Effector memory CD8-positive, alpha-beta T cell (primary cell): ENCODE measurements at places on chromosomes 3 and 15.
A peak's percentile ranks its signal among the peaks of the same experiment; 100 is the strongest.

- peak; percentile 73 for DNase-seq
These were observed 22.0 kb downstream of the RAB27A start for GRCh38 chr15:55267401-55268175.

- DNase-seq, result no peak
These were observed 3.6 kb downstream of the FYTTD1 start for GRCh38 chr3:197753263-197753662.

DNA sequence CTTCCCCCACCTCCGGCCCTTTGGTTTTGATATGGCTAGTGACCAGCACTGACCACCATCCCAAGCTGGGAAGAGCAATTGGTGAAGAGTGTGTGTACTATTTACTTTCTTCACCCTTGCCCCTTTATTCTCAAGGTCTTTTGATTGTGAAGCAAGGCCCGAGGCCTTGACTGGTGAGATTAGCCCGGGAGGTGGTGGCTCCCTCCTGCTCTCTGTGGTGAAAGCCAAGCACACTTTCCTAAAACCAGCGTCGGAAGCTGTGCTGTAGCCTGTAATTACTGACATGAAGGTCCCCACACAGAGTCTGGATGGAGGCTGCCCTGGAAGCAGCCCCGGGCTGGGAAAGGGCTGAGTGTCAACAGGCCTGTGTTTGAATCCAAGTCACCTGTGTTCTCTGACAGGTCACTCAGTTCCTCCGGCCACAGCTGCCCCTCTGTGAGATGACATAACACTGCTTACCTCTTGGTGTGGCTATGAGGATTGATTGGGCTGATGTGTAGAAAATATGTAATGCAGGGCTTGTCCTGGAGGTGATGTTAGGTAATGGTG lies 60.5 kb upstream of the PRR23C start:
- DNase-seq, result no peak

DNA sequence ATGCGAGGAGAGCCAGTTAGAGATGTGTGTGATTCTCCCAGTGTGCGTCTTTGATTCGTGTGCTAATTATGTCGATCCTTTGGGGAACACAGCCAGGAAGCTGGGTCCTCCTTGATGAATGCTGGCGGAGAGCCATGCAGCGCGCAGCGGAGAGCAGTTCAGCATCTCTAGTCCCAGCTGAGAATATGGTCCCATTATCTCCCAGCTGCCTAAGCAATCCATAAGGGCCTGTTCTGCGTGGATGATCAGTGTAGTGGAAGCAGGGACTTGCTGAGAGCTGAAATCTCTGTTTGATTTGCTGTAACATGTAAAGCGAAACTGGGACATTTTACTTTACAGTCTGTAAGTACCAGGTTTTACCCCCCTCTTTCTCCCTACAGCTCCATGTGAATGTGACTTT lies 412.7 kb downstream of the CNTN4 start:
- no peak for DNase-seq

DNA sequence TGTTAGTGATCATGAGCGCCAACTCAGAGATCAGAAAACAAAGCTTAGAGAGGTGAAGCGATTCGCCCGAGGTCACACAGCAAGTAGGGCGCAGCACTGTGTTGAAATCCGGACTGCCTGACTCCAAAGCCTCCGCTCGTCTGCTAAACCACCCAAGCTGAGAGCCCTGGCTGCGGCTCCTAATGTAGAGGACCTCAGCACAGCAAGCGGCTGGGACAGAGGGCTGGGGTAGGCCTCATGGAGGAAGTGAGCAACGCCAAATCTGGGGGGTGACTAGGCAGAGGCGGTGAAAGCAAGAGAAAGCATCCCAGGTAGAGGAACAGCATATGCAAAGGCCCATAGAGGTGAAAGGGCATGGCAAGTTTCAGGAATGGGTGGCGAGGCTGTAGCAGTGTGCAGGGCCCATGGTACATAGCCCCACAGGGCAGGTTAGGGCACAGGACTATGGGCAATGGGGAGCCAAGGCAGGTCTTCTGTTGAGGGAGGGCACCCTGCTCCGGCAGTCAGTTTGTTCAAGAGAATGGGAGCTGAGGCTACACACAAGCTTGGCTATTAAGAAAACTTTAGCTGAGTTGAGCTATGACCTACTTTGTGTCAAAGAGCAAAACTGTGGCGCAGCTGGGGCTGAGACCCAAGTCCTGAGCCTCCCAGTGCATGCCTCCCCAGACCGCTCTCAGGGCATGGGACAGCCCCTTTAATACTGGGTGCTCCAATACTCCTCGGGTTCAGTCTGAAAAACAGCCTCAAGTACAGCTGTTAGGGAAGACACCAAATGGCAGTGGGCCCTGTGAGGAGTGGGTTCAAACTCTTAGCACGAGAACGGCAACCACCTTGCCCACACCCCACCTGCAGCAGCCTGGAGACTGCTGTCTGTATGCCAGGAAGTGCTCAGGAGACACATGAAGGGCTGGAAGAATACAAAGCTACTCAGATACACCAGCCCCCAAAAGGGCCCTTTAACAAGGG lies 988 bp upstream of the CFAP92 start:
- DNase-seq, result no peak
